ENCODE measurements at places on chromosomes 13 and 19. TPM values are rescaled to one million over a fixed set of nuclear protein-coding genes. Genes with fewer than 3 reads are reported as not detected.

- DNase-seq, result no peak
Measured at GRCh38 chr13:91146601-91147000, 200.9 kb upstream of the MIR17HG start.

- DNase-seq, result peak; percentile 96
Measured at GRCh38 chr19:11355160-11356073, at the start of gene PLPPR2. PLPPR2 (plus strand) TSS chr19:11355432; CDS start chr19:11357674, 2,242 bp downstream.

ZNF665 gene
- 9.4 TPM for total RNA-seq

- DNase-seq, result no peak
Measured at GRCh38 chr13:97148894-97149293, 73.2 kb upstream of the MBNL2 start.

GRCh38 chr19:7074705-7075282, 5.3 kb downstream of the ZNF557 start:
- DNase-seq, result no peak

GRCh38 chr19:1809678-1810077, 2.4 kb downstream of the ATP8B3 start:
- DNase-seq, result no peak

DNA sequence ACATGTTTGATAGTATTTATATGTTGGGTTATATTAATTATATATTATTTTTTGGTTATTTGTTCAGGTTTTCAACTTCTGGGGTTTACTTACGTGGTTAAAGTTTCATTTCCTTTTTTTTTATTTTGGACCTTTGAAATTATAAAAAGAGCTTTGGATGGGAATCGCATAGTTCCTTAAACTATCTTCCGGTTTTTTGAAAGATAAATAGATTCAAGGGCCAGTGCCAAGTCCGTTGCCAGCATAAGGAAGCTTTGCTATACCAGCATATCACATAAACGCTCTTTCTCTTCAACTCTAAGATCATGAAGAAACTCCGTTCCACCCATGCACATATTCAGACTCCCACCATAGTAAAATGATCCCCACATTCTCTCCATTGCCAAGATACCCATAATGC, 7.4 kb upstream of the OXGR1 start:
- DNase-seq, result no peak

- peak; percentile 91 for DNase-seq
Measured at GRCh38 chr13:98327371-98328270, 150.6 kb upstream of the RNF113B start.

CD33 gene
- total RNA-seq, result not detected

DNA sequence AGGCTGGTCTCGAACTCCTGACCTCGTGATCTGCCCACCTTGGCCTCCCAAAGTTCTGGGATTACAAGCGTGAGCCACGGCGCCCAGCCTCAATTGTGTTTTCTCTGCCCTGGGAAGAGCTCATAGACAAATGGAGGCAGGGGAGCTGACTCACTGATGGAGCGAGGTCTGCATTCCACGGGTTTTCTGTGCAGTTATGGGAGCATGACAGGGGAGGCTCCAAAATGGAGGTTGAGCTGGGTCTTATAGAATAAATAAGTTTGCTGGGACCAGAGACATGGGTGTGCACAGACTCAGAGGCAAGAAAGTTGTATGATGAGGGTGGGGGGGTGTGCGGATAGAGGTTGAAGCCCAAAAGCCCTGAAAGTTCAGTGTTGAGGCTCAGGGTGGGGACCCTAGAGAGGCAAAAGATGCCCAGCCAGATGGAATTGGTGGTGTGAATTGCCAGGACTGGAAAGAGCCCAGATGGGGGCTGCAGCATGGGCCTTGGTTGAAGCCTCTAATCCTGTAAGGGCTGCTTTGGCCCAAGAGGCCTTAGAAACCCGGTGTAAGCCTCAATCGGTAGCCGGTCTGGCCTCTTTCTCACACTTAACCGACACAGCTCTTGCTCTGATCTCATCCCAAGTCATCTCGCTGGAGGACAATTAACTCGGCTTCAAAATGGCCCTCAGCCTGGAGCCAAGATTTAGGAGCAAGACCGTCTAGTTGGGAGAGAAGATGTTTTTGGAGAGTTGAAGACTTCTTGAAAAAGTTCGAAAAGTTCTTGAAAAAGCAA, 1.9 kb downstream of the TPM4 start:
- DNase-seq, result peak; percentile 61

KLHL1 gene
- not detected for total RNA-seq

CYP2B6 gene
- not detected for total RNA-seq

GRCh38 chr13:87712012-87712411, 40.8 kb downstream of the SLITRK5 start:
- peak; percentile 3 for DNase-seq

- DNase-seq, result no peak
Measured at GRCh38 chr19:15280048-15280725, 47.9 kb upstream of the EPHX3 start.

TTC9B gene
- not detected for total RNA-seq

CDX2 gene
- total RNA-seq, result not detected

- peak; percentile 84 for DNase-seq
Measured at GRCh38 chr13:95403349-95404140, 102.3 kb upstream of the ABCC4 start.

- DNase-seq, result no peak
Measured at GRCh38 chr19:29610213-29610573, 4.1 kb downstream of the POP4 start.

CD37 gene
- not detected for total RNA-seq

DNA sequence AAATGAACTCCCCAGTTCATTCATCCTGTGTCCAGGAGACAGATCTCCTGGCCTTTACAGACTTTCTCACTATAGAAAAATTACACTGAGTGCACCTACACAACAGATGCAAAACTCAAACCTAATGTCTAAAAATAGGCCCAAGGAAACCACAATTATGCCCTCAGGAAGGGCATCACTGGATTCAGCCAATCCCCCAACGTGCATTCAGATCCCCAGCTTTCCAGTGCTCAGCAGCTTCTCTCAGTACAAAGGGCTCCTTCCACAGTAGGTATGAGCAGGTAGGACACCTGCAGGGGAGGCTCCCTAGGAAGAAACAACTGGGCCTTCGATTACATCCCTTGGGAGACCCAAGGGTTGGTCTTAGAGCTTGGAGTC, 2.1 kb downstream of the ZNF709 start:
- DNase-seq, result no peak

TMEM238 gene
- total RNA-seq, result 0.15 TPM

NANOS3 gene
- total RNA-seq, result not detected

GRCh38 chr13:95145587-95145986, 155.7 kb downstream of the ABCC4 start:
- no peak for DNase-seq

DNA sequence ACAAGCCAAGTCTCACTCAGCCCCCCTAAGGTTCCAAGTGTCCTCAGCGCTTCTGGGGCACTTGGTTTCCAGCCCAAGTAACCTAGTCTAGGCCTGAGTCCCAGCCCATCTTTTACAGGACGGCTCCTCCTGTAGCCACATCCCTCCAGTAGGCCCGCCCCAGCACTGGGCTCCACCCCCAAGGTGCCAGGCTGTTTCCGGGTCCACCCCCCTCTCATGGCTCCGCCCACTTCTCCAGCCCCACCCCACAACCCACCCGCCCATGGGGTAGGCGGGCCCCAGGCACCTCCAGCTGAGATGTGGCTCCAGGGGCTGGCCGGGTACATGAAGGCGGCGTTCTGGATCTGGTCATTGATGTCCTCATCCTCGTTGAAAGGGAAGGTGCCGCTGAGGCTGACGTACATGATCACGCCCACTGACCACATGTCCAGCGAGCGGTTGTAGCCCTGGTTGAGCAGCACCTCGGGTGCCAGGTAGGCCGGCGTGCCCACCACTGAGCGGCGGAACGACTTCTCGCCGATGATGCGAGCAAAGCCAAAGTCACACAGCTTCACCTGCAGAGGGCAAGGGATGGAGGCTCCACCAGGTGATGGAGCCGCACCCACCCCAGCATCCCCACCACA, 17.2 kb upstream of the DACT3 start:
- peak; percentile 46 for DNase-seq

BST2 gene
- total RNA-seq, result 44.8 TPM
